Muscle of leg (tissue), 16 donors: ENCODE measurements at places on chromosomes 1 and 21. TPM values are rescaled to one million over a fixed set of nuclear protein-coding genes. Genes with fewer than 3 reads are reported as not detected.
A peak's percentile ranks its signal among the peaks of the same experiment; 100 is the strongest.

- peaks cover 13% of the 10 kb centered on the region for H3K27me3 ChIP-seq
- no peak overlapping the region for H3K27ac ChIP-seq
- peaks cover 18% of the 10 kb centered on the region for H3K4me1 ChIP-seq
- no peaks in the 10 kb centered on the region for H3K36me3 ChIP-seq
- peak; percentile 66 for DNase-seq
- no peak overlapping the region for H3K4me3 ChIP-seq
Observed at GRCh38 chr1:51331206-51332100, 1.1 kb upstream of the TTC39A start.

DNA sequence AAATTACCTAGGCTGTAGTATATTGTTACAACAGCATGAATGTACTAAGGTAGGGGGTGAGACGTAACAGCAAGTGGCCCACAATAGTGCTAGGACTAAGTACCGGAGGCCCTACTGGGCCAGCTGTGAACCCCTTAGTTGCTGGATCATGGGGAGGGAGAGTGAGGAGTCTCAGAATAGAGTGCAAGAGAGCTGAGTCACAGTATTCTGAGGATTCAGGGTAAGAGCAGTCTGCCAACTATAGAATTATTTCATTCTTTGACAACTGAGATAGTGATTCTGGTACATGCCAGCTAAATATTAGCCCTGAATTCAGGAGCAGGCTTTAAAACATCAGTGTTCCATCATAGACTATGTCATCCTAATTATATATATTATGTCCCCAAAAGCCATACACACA lies 218.7 kb downstream of the TM2D1 start:
- H3K36me3 ChIP-seq, result no peaks in the 10 kb centered on the region
- peaks cover 2% of the 10 kb centered on the region for H3K4me1 ChIP-seq
- H3K27me3 ChIP-seq, result no peaks in the 10 kb centered on the region

DNA sequence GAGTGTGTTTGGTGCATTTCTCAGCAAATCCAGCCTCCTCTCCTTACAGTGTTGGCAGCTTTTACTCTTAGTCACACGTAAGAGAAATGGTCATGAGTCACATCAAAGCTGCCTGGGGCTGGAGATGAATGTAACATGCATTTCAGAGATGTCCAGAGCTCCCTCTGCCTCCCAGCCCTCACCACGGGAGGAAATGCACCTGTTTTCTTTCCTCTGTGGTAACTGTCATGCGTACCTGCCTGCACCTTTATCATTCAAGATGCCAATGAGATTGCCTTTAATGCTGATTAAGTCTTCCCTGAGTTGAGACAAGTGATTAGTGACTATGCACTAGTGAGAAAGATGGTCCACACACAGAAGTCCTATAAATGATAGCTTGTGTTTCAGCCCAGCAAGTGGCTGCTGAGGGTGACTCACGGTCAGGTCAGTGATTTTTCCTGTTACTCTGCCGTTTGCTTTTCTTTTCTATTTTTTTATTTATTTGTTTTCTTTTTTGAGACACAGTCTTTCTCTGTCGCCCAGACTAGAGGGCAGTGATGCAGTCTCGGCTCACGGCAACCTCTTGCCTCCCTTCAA lies 277.3 kb upstream of the FMN2 start:
- no peaks in the 10 kb centered on the region for H3K27me3 ChIP-seq
- peaks cover 14% of the 10 kb centered on the region for H3K4me1 ChIP-seq
- no peaks in the 10 kb centered on the region for H3K36me3 ChIP-seq
- no peak overlapping the region for H3K27ac ChIP-seq
- H3K4me3 ChIP-seq, result no peak overlapping the region
- DNase-seq, result peak; percentile 65

- H3K4me1 ChIP-seq, result peaks cover 14% of the 10 kb centered on the region
- H3K27me3 ChIP-seq, result no peaks in the 10 kb centered on the region
- no peak overlapping the region for H3K27ac ChIP-seq
Observed at GRCh38 chr1:211925016-211925415, 94.5 kb upstream of the LPGAT1 start.

DNA sequence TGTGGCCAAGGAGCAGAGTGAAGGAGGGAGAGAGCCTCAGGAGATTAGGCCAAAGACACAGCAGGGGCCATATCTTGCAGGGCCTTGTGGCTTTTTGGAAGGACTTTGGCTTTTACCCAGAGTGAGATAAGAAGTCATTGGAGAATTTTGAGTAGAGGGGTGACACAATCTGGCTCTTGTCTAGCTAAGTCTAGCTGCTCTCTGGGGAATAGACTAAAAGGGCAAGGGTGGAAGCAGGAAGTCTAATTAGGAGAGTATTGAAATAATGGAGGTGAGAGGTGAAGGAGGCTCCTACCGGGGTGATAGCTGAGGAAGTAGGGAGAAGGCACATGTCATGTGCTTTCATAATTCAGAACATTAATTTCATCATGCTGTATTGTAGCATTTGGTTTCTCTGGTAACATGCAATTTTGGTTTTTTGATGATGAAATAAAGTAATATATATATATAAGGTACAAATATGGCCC lies 34.3 kb upstream of the KCNA3 start:
- H3K27ac ChIP-seq, result no peak overlapping the region
- H3K36me3 ChIP-seq, result no peaks in the 10 kb centered on the region
- peaks cover 2% of the 10 kb centered on the region for H3K27me3 ChIP-seq
- no peaks in the 10 kb centered on the region for H3K4me1 ChIP-seq
- H3K4me3 ChIP-seq, result no peak overlapping the region

DNA sequence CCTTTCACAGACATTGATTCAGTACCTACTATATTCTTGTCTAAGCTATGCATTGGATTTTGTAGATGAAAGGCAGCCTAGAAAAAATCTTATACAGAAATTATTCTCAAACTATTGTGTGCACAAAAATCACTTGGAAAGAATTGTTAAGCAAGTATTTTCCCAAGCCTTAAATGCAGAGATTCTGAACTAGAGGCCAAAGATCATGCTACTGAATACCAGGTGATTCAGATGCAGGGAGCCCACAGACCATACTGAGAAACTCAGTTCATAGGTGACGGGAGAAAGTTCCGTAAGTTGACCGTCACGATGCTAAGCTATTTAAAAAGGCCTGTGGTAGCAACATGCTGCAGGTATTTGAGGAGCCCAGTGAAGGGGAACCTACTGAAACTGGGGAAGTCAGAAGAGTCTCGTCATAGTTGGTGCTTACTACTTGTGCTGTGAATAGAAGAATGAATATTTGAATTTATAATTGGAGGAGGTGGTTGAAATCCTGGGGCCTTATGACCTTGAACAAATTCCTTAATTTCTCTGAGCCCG lies 150.8 kb downstream of the NFIA start:
- no peak overlapping the region for H3K27ac ChIP-seq
- no peaks in the 10 kb centered on the region for H3K36me3 ChIP-seq
- no peaks in the 10 kb centered on the region for H3K4me1 ChIP-seq
- H3K4me3 ChIP-seq, result no peak overlapping the region
- DNase-seq, result no peak

- no peak overlapping the region for H3K4me3 ChIP-seq
- peak; percentile 11 for DNase-seq
- H3K27ac ChIP-seq, result no peak overlapping the region
- H3K36me3 ChIP-seq, result peaks cover 41% of the 10 kb centered on the region
- no peaks in the 10 kb centered on the region for H3K4me1 ChIP-seq
Observed at GRCh38 chr1:12251442-12251841, 21.6 kb downstream of the VPS13D start.

- no peak for DNase-seq
- no peak overlapping the region for H3K4me3 ChIP-seq
- H3K36me3 ChIP-seq, result peaks cover 19% of the 10 kb centered on the region
- no peaks in the 10 kb centered on the region for H3K27me3 ChIP-seq
- no peak overlapping the region for H3K27ac ChIP-seq
Observed at GRCh38 chr1:214404571-214405213, 123.7 kb downstream of the SMYD2 start.

DNA sequence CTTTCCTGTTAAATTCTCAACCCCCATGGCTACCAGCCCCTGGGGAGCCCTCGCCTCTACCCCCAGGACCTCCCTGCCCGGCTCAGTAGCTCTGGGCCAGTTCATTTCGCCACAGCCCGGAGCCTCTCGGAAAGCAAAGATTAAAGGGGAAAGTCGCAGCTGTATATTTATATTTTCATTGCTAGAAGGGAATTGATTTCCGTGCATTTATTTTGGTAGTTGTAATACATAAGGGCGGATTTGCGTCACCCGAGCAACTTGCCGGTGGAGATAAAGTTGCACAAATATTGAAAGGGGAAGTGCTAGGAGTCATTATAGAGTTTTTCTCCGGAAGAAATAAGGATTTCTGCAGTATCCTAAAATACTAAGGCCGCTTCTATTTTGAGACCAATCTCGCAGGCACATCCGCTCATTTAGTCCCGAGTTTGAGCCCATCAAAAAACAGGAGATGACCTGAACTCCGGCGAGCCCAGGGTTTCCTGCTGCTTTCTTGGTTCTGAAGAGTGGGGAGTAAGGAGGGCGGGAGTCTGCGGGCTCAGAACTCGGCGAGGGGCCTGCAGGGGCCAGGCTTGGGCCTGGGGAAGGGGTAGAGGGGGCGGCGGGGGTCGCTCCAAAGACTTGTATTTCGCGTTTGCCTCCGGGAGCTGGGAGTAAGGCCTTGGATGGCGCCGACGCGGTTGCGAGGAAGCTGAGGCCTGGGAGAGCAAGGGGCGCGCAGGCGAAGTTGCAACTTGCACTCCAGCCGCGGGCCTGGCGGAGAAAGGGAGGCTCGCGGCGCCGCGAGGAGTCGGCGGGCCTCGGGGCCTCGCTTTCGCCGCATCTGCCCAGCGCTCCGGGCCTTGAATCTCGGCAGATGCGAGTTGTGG lies 2.5 kb upstream of the HLX start:
- H3K36me3 ChIP-seq, result peaks cover 1% of the 10 kb centered on the region
- peak overlapping the region; percentile 87 for H3K27ac ChIP-seq
- H3K4me1 ChIP-seq, result peaks cover 38% of the 10 kb centered on the region
- peak; percentile 86 for DNase-seq
- peak overlapping the region; percentile 28 for H3K4me3 ChIP-seq

DNA sequence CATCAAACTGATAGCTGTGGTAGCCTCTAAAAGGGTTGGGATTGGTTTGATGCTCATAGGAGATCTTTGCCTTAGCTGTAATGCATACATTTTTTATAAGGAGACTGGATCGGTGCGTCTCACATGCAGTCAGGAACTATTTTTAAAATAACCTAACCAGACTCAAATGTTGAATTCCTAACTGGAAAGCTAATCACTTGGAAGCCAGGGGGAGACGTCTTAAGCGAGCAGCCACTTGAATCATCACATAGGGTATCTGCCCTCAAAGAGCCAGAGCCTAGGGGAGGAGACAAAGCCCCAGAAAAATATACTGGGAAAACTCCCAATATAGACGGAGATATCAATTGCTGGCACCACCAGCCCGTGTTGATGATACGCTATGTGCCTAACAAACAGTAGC lies 61.7 kb upstream of the PUM1 start:
- no peaks in the 10 kb centered on the region for H3K27me3 ChIP-seq
- no peaks in the 10 kb centered on the region for H3K4me1 ChIP-seq
- DNase-seq, result peak; percentile 79
- no peak overlapping the region for H3K27ac ChIP-seq
- no peaks in the 10 kb centered on the region for H3K36me3 ChIP-seq

DNA sequence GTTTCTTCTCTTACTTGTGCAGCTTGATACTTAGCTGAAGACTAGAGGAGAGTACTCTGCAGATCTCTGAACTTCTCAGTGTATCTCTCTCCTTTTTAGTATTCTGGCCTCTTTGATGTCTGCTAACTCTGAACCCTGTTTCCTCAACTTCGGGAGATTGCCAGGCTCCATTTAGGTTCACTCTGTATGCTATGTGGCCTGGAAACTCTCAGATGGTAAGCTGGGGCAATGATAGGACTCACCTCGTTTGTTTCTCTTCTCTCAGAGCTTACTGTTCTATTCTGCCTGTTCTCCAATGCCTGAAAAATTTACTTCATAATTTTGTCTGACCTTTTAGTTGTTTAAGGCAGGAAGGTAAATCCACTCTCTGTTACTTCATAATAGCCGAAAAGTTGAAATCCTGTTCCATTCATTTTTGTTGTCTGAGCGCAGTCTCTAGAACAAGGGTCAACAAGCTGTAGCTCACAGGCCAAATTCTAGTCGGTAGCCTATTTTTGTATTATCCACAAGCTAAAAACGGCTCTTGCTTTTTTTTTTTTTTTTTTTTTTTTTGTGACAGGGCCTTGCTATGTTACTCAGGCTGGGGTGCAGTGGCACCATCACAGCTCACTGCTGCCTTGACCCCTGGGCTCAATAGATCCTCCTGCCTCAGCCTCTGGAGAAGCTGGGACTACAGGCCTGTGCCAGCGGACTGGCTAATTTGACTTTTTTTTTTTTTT lies 33.3 kb downstream of the ZMYM4 start:
- H3K27ac ChIP-seq, result no peak overlapping the region
- no peaks in the 10 kb centered on the region for H3K4me1 ChIP-seq
- no peak overlapping the region for H3K4me3 ChIP-seq
- H3K27me3 ChIP-seq, result no peaks in the 10 kb centered on the region
- H3K36me3 ChIP-seq, result peaks cover 19% of the 10 kb centered on the region

- no peaks in the 10 kb centered on the region for H3K4me1 ChIP-seq
- no peak overlapping the region for H3K4me3 ChIP-seq
- H3K27ac ChIP-seq, result no peak overlapping the region
- no peaks in the 10 kb centered on the region for H3K27me3 ChIP-seq
- H3K36me3 ChIP-seq, result no peaks in the 10 kb centered on the region
Observed at GRCh38 chr1:86416343-86416742, 7.6 kb upstream of the CLCA2 start.

DNA sequence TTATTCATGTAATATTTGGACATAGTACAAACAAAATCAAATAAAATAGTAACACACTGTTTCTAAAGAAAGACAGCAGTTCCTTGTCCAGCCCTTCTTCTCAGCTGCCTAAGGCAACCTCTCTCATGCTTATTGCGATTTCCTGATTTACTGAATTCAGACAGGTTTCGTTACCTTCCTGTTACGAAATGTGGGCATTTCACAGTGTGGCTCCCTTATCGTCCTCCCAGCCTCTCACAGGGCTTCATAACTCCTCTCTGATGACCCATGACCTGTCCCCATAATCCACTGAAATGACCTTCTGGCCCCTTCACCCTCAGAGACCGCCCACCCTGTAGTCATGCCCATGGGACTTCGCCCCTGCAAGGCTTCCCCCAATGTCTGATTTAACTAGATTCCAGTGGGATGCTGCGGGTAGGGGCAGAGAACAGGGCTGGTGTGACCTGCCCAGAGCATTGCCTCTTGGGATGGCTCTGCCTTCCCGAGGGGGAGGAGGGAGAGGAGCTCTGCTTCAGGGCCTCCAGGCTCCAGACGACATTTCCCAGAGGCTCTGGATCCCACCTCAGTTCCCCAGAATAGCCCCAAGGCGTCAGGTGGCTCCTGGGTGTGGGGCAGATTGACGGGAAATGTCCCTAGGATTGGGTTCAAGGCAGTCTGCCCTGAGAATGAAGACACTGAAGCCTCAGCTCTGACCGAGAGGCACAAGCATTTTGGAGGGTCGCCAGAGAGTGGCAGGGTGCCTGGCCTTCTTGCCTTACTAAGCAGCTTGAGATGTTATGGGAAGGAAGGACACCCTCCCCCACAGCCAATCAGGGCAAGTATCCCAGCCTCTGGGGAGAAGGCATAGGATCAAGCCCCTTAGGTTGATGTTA lies 20.6 kb downstream of the PADI2 start:
- no peak overlapping the region for H3K4me3 ChIP-seq
- H3K27me3 ChIP-seq, result peaks cover 2% of the 10 kb centered on the region
- peak overlapping the region; percentile 65 for H3K27ac ChIP-seq
- DNase-seq, result peak; percentile 81
- peaks cover 63% of the 10 kb centered on the region for H3K4me1 ChIP-seq

Gene AADACL4
- total RNA-seq, result 0.04 TPM

Gene SFT2D2
- 15.7 TPM for total RNA-seq

Gene PIGR
- under 0.01 TPM for total RNA-seq
